Right ventricle myocardium superior (tissue), 1 donor: ENCODE measurements at places on chromosomes 3 and 15. TPM values are rescaled to one million over a fixed set of nuclear protein-coding genes. Genes with fewer than 3 reads are reported as not detected.
A peak's percentile ranks its signal among the peaks of the same experiment; 100 is the strongest.

KCNH8 gene
- not detected for total RNA-seq

CHRNA5 gene
- total RNA-seq = 4.2 TPM

TMEM158 gene
- 0.48 TPM for total RNA-seq

ACTC1 gene
- 12,822 TPM for total RNA-seq

CLRN1 gene
- not detected for total RNA-seq

EPHA6 gene
- 0.70 TPM for total RNA-seq

GADL1 gene
- not detected for total RNA-seq

DNA sequence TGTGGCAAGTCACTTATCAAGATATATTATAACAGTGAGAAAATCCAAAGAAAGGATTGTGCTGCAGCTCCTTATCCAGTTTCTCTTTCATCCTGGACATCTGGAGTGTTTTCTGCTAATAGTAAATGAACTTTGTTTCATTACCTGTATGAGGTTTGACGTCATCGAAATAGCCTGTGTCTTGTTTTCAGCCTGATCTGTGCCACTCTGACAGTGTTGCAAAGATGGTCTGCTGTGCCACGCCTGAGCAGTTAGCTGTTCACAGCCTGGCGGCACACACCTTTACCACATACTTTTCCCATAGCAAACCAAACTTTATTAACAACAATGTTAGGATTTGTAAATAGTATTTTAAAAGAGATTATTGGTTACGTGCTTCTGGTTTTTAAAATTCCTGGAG, 34.0 kb downstream of the YEATS2 start:
- no peak for DNase-seq

DNA sequence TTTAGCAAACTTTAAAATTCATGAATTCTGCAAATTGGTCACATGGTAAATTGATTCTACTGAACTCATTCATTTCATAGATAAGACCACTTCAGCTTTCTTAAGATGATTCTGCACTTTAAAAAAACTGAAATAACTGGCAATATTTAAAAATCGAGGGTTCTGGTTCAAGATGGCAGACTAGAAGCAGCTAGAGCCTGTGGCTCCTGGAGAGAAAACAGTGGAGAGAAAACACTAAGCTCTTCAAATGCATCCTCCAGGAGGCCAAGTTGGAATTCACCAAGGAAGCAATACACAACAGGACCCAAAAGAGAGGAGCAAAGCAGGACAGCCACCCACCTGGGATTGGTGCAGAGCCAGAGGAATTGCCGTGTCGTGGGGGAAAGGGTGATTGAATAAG, 132.1 kb downstream of the SPATA16 start:
- no peak for DNase-seq

GRCh38 chr3:183802989-183803388, 22.4 kb downstream of the MAP6D1 start:
- DNase-seq = no peak

GRCh38 chr3:17151598-17152373, 267.0 kb downstream of the PLCL2 start:
- no peak for DNase-seq

- DNase-seq = no peak
Measured at GRCh38 chr3:8255725-8256124, 245.9 kb upstream of the LMCD1 start.

DNA sequence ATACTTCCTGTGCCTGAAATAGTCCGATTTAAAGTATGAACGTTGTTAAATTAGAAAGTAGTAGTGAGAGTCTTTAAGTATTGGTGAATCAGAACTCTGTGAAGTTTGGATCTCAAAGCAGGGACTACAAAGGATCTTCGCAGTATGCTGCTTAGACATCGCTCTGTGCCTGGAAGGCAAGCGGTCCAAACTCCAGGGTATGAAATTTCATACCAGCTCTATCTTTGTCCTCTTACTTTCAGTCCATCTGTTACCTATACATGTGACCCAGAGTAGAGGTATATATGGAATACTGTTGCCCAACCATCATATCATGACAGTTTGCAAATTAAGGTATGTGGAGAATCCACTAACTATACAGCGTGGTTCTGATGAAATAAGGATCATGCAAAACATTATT, 34.5 kb downstream of the VPS8 start:
- no peak for DNase-seq

DNA sequence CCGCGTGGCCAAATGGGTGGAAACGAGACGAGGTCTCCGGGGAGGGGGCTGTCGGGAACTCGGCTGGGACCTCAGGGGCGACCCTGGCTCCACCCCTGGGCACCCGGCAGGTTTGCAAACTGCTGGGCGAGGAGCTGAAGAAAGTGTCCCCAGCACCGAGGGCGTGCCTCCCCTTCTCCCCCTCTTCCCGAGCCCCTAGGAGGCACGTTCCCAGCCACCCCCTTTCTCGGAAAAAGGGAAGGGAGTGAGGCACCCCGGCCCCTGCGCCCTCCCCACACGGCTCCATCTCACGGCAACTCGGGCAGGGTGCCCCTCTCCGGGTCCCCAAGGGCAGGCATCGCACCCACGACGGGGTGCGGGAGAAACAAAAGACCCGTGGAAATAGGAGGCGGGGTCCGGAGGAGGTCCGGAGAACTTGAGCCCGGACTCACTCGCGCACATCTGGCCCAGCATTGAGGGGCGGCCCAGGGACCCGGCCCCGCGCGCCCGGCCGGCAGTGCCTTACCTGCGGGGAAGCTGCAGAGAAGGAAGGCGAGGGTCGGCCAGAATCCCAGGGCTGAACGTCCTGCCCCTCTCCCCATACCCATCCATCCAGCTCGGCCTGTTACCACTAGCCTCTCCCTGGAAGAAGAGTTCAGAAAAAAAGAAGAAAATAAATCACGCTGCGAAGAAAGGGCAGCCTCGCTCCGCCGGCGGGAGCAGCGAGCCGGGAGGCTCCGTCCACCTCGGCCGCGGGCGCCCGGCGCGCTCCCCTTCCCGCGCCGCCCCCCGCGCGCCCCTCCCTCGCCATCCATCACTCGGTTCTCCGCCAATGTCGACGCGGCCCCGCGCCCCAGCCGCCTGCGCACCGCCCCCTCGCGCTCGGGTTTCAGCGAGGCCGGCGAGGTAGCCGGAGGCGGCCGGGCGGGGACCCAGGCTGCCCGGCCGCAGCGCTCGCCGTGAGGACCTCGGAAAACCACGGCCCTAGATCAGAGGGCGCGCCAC, 16.3 kb downstream of the RGMA start:
- DNase-seq = peak; percentile 92

GRCh38 chr3:66949898-66950297, 48.2 kb upstream of the KBTBD8 start:
- DNase-seq = no peak

DNA sequence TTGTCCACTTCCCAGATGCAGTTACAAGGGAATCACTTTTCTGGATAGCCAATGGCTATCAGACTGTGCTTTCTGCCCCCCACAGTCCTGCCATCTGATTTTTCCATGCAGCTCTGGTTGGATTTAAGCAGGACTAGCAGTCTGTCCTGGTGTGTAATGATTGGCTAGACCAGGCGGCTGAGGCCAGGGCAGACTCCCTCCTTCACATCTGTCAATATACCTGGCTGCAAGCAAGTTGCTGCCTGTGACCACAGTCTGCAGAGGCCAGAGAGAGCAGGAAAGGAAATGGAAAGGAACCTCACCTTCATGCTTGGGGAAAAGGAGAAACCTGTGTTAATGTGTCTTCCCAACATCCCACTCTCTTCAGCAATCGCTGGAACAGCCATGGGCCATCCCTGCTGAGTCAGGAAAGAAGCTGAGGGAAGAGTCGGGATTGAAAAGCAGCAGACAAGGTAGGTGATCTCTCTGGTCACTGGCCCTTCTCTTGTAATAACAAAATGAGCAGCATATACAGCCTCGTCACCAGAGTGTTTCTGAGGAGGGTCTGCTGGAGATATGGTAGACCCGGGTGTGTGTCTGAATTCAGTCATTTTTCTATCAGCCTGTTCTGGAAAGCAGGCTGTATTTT, 126.7 kb upstream of the PHLDB2 start:
- DNase-seq = no peak

GRCh38 chr15:40048926-40049475, 10.0 kb upstream of the SRP14 start:
- no peak for DNase-seq

- DNase-seq = no peak
Measured at GRCh38 chr3:155179966-155180757, 100.0 kb downstream of the MME start.

- no peak for DNase-seq
Measured at GRCh38 chr3:48985831-48986376, 4.1 kb upstream of the P4HTM start.

- no peak for DNase-seq
Measured at GRCh38 chr3:193124861-193125260, 116.2 kb upstream of the PLAAT1 start.

GRCh38 chr3:40751666-40752065, 226.9 kb downstream of the ZNF621 start:
- no peak for DNase-seq

DNA sequence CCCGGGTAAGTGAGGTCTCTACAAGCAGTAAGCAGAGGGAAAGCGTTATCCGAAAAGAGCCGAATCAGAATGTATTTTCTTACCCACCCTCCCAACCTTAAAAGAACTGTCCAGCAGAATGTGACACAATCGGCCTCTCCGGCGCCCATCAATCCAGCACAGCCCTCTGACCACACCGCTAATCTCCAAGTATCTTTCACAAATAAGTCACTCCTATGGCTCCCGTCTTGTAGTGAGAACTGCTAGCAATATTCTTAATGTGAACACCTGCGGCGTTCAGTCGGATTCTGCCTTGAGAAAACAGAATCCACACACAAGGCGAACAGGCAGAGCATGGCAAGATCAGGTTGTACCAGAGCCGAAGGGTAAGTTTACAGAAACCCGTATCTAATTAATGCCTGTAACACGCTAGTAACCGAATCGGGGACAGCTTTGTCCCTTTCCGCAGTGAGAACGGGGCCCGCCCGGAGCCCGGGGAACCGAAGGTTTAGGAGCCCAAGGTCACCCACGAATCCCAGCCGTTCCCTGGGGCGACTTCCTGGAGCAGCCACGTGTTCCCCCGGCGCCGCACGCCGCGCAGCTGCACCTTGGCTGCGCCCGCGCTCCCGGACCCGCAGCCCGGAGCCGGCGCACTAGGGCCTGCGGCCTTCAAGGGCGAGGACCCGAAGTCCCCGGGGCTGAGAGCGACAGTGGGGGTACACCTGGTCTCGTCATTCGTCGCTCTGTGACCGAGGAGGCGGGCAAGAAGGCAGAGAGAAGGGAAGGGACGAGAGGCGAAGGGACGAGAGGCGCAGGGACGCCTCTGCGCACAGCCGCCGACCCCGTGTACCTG, 672 bp downstream of the TFRC start:
- DNase-seq = peak; percentile 78

GRCh38 chr3:45313743-45314403, 74.5 kb upstream of the LARS2 start:
- no peak for DNase-seq

DNA sequence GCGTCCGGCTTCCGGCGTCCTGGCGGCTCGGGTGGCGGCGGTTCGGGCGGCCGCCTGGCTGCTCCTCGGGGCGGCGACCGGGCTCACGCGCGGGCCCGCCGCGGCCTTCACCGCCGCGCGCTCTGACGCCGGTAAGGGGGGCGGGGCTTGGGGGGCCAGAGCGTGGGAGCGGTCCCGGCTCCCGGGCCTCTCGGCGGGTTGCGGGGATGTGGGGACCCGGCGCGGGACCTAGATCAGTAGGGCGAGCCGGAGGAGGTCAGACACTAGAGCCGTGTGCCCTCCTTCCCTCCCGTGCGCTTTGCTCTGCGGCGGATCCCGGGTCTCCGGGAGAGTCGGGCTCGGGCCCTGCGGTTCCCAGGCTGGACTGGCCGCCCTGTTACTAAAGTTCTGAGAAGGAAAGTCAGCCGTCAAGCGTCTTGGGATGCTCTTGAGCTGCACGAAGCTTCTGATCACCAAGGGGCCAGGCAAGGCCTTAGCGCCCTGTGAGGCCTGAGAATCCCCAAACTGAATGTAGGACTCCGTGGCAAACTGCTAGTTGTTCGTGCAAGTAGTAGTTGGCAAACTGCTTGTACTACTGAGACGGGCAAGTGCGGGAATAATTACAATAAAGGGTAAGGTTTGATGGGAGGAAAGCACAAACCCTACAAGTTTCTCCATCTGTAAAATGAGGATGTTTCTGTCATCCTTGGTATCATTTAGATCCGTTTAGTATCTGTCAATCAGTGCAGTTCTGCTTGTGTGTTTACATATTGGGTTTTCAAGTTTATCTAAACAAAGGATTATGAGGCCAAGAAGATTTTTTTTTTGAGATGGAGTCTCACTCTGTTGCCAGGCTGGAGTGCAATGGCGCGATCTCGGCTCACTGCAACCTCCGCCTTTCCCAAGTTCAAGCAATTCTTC, 587 bp downstream of the PIGX start:
- peak; percentile 81 for DNase-seq

DNA sequence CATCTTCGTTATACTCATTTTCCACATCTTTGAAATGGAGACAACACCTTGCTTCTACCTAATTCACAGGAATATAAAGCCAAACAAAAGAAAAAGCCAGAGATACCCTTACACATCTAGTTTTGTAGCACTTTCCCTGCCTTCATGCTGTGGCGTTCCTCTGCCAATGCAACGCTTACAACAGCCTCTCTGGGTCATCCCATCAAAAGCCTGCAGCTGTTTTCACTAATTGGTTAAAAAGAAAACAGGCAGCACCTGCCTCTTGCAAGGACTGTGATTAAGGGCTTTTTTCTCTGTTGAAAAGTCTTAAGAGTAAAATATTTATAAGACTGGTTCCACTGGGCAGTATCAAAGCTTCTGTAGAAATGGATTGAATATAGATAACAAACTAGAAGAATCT, 120.3 kb downstream of the FMN1 start:
- DNase-seq = no peak

GRCh38 chr3:156207802-156208685, 87.7 kb downstream of the KCNAB1 start:
- DNase-seq = no peak

- no peak for DNase-seq
Measured at GRCh38 chr3:45205126-45205525, 21.0 kb downstream of the TMEM158 start.

- DNase-seq = no peak
Measured at GRCh38 chr3:51381333-51381705, 3.8 kb upstream of the MANF start.

DNA sequence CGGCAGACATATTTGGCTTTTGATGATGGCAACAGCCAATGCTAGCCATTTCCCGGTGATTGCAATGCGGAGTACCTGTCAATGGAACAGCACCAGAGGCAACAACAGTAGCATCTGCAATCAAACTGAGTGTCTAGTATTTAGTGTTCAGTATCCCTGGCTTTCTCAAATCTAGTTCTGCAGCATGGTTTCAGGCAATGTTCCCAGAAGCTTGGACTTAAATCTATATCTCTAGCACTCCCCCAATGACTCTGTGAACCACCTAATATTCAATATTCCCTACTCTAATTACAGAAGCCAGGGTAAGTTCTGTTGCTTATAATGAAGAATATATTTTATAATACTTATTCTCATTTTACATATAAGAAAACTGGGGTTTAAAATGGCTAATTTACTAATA, 48.2 kb downstream of the TBL1XR1 start:
- DNase-seq = no peak
